Activated naive CD8-positive, alpha-beta T cell treated with anti-CD3 and anti-CD28 coated beads, Interleukin-2, amount 50 U/mL, for 24 hours (primary cell): ENCODE measurements at places on chromosomes 5 and 9.
A peak's percentile ranks its signal among the peaks of the same experiment; 100 is the strongest.

DNA sequence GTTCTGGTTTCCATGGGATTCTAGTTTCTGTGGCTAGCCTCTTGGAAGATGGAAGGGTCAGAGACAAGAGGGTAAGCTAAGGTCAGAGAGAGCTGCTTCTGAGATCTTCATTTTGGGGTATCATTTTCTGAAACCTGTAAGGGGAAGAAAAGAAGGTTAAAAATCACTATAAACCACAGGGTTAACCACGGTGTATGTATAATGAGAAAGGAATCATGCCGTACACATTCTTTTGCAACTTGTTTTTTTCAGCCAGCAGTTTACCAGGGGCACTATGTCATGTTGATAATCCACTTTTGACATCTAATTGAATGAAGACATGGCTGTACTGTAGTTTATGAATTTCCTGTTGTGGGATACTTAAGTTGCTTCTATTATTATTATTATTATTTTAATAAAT, 164.4 kb downstream of the FOCAD start:
- no peak for DNase-seq

- no peak for DNase-seq
These were observed 312.5 kb downstream of the PARP8 start for GRCh38 chr5:50978924-50979323.

- no peak for DNase-seq
These were observed 9.5 kb upstream of the NAA35 start for GRCh38 chr9:85931495-85931894.

- no peak for DNase-seq
These were observed 10.3 kb upstream of the QRFP start for GRCh38 chr9:130906735-130907416.

GRCh38 chr5:139383275-139383992, at the start of gene SLC23A1:
Gene SLC23A1, minus strand, starts transcription at chr5:139383297. Its CDS starts 44 bp downstream, at chr5:139383253.
- DNase-seq, result no peak

- DNase-seq, result peak; percentile 64
These were observed at the start of gene HACD4 for GRCh38 chr9:21031091-21031807. Gene HACD4, minus strand, starts transcription at chr9:21031640. Its CDS starts 50 bp downstream, at chr9:21031590.

- no peak for DNase-seq
These were observed 93.7 kb upstream of the DAP start for GRCh38 chr5:10854506-10855277.

- DNase-seq, result no peak
These were observed 62.9 kb upstream of the PTGER4 start for GRCh38 chr5:40616781-40617180.

DNA sequence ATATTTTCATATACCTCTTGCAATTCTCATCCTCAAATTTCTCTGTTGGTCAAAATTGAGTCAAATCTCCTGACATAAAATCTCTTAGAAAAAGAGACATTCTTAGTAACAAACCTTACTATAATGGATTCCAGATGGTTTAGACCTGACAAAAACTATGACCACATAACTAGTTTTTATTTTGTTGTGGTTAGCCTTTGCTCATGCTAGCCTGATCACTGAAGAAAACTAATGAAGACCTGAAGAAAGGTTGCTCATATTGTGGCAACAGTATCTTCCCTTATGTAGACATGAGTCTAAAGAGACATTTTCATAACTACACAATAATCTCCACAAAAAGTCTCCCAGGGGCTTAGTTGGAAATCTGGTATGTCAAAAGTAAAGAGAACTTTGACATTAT, 274.1 kb upstream of the TMEM161B start:
- no peak for DNase-seq

DNA sequence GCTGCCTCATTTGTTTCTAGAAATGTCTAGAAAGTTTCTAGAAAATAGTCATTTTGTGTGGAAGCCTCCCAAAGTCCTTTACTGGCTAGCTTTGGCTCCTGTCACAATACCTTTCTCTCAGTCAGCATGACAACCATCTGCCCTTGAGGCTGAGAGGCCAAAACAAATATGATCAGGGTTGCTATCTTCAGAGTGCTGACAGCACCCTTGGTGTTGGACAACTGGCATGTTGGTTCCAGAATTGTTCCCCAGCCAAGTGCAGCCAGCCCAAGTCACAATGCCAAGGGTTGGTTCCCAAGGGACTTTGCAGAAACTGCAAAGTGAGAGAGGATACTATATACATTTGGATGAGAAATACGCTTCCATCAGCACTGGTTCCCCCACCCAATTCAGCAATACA, 140.9 kb upstream of the GAS1 start:
- no peak for DNase-seq

- DNase-seq, result no peak
These were observed 128.5 kb upstream of the CDH10 start for GRCh38 chr5:24773261-24773660.

- no peak for DNase-seq
These were observed 17.0 kb upstream of the RHOBTB3 start for GRCh38 chr5:95713960-95714710.

- no peak for DNase-seq
These were observed 15.0 kb downstream of the TBC1D2 start for GRCh38 chr9:98240475-98240874.

DNA sequence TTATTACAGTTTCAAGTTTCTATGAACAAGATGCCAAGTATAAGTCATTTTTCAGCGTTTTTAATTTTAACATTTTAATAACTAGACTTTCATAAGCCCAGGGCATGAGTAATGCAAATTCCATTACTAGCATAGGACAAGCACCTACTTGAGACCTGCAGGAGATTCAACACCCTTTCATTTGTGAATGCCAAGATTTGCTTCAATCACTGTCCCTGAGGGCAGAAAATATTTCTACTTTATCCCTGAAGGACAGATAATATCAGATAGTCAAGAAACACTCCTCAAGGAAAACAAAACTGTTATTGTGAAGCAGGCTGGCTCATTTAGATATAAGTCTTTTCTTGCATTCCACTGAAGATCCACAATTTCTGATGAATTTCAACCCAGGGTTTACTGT, 27.7 kb upstream of the ZNF622 start:
- DNase-seq, result no peak

GRCh38 chr9:96453625-96454024, 3.7 kb downstream of the HABP4 start:
- DNase-seq, result no peak

GRCh38 chr5:128338649-128339048, 199.4 kb downstream of the FBN2 start:
- no peak for DNase-seq

DNA sequence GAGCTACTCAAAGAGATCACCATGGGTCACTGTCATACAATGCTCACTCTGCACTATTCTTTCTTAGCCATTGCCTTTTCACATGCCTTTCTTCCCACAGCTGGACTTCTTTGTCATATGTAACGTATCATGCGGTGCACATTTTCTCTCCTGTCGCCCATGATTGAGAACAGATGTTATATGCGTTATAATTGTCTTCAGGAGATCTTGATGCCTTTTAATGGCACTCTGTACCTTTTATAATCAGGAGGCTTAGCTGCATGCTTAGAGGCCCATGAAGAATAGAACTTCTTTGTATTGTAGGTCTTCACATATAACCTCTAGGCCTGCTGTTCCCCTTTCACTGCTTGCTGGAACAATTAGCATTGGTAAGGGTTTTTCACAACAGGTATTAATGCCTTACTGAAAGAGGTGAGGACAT, 436.1 kb downstream of the CDH10 start:
- no peak for DNase-seq

GRCh38 chr5:176167800-176168199, 70.4 kb upstream of the SIMC1 start:
- DNase-seq, result no peak

- no peak for DNase-seq
These were observed 9.7 kb upstream of the TGFBI start for GRCh38 chr5:136018814-136019783.

- DNase-seq, result no peak
These were observed 23.8 kb upstream of the CPEB4 start for GRCh38 chr5:173864126-173865050.

DNA sequence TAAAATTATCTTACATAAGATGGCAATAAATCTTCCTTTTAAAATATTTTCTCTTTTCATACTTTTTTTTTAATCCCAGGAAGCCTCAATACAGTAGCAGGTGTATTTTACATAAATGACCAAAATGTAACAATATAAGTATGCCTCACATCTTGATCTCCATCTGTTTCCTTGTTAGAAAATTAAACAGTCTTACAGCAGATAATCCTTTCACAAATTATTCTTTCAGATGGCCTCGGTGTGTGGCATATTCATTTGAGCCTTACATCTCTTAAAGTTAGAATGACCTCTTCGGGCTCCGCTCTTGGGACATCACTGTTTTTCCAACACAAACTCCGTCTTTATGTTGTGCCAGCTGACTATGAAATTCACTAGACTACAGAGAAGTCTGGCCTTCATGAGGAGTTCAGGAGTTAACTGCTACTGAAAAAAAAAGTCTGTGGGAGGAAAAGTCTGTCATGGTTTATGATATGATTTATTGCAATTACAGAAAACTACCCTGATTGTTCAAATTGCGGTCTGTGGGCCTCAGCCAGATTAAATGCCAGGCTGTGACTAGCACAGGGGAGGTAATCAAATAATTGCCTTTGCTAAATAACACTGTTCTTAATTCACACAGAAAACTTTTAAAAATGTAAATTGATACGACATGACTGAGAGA, 292.9 kb upstream of the PUM3 start:
- no peak for DNase-seq

GRCh38 chr9:14362175-14362574, 48.2 kb upstream of the NFIB start:
- DNase-seq, result no peak

- no peak for DNase-seq
These were observed 4.4 kb downstream of the HNRNPAB start for GRCh38 chr5:178208540-178209227.

GRCh38 chr5:103434057-103434456, 128.5 kb downstream of the NUDT12 start:
- no peak for DNase-seq

DNA sequence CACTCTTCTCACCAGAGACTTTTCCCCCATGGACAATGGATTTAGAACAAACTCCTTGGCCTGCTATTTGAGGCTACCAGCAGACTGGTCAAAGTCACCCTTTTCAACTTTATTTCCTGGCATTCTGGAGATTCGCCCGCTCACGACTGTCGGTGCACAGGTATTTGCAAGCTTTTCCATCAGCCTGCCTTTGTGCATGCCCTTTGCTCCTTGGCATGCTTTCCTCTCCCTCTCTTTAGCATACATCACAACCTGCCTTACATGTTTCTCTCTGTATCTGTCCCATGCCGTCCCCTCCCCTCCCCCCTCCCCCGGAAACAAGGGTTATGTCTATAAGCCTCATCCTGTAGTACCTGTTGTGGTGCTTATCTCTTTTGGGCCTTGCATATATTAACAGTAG, 257.1 kb downstream of the AOPEP start:
- DNase-seq, result no peak

- DNase-seq, result no peak
These were observed 71.4 kb upstream of the STXBP1 start for GRCh38 chr9:127540664-127541041.

- no peak for DNase-seq
These were observed 188.7 kb downstream of the CHSY3 start for GRCh38 chr5:130092991-130093390.

GRCh38 chr5:179337796-179338676, 7.2 kb downstream of the ADAMTS2 start:
- no peak for DNase-seq

DNA sequence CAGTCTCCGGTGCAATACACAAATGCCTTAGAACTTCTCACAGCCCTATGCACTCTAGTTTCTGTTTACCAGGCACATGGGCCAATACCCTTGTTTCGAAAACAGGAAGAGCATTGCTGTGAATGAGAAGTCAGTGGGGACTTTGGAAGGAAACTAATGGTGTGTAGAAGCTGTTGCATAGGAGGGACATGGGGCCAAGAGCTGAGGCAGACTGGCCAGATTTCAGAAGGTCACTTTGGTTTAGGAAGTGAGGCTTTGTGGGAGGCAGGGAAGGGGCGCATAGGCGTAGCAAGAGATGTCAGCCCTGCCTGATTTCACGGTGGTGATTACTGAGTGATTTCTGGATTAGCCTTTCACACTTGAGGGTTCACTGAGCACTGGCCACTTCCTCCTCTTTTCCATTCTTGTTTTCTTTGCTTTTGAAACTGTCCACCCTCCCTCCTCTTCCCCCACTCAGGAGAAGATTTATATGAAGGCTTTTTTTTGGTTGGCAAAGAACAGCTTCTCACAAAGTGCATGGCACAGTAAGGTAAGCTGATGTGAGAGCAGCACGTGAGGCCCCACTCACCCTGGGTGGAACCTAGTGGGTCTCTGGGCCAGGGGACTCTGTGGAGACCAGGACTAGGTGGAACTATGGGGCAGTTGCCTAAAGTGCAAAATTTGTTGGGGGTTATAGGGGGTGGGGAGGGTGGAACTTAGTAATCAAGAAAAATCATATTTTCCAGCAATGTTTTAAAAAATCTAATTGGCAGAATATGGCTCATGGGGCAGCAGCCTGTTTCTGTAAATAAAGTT, 6.1 kb upstream of the TMEM252 start:
- no peak for DNase-seq

GRCh38 chr5:136466041-136466415, 100.7 kb upstream of the TRPC7 start:
- no peak for DNase-seq

GRCh38 chr5:84378961-84379360, 5.7 kb downstream of the EDIL3 start:
- no peak for DNase-seq

GRCh38 chr5:96157841-96158291, 196.2 kb upstream of the ELL2 start:
- DNase-seq, result no peak

DNA sequence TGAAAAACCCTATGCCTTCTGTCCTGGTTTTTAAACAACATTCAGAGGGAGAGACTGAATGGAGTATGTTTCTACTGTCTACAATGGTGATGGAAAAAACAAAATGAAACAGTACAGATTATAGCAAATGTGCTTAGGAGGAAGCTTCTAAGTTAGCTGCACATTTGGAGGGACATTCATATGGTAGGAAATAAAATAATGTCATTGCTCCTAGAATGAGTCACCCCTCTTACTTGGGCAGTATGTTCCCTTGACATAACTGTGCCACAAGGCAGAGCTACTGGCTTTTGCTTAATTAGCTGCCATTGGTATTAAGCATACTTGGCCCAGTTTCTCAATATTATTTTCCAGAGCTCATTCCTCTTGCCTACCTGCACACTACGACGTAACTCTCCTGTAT, 128.9 kb downstream of the GDNF start:
- no peak for DNase-seq

DNA sequence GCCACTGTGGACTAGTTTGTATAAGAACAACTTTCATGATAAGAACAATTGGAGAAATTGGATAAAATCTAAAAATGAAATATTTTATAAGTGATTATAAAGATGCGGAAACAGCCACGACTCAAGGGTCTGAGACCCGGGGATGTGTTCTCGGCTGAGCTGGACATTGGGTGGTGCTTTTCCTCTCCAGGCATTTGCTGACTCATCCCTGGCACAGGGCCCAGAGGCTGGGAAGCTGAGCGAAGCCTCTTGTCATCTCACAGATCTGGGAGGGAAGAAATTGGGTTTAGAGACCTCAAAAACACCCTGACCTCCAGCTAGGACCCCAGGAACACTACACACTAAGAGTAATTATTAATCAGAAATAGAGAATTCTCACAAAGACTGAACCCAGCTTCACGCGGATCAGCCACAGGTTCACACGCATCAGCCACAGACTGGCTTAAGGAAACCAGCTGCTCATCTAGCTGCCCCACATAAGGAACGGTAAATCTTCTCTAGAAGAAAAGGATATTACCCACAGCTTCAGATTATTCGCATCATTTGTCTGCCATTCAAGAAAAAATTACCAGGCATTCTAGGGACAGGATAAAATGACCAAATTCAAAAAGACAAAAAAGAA, 2.8 kb upstream of the OR2V1 start:
- no peak for DNase-seq
